ENCODE measurements at places on chromosomes 2 and 18.
A peak's percentile ranks its signal among the peaks of the same experiment; 100 is the strongest.

DNA sequence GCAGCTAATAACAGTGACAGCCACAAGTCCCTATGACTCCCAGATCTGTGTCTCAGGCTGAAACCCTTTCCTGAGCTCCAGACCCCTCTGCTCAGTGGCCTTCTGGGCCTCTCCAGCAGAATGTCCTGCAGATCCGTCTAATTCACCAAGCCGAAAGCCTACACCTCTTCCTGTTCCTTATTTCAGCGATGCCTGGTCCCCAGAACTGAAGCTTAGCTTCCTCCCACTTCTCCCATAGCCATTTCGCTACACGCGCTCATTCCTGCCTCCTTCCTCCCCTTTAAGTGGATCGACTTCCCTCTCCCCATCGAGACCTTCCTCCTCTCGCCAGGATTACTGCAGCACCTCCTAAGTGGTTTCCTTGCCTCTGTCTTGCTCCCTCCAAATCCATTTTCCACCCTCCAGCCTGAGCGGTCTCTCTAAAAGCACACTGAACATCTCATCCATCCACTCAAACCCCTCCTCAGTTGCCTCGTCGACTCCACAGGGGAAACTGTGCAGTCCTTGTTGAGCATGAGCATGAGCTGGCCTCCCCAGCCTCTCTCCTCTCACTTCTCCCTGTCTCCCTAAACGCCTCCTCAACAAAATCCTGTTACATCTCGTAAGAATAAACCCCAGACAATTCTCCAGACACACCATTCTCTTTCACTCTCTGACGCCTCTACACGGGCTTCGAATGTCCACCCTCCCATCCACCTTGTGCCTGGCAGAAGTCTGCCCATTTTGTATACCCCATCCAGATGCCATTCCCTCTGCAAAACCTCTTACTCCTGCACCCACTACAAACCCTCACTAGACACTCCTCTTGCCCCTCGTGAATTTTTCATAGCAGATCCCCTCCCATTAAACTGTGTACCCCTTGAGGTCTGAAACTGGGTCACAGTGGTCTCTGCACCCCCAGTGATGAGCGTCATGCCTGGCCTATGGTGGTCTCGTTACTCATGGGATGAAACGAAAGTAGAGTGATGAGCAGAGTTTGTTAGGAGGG, 232.6 kb downstream of the ATAD2B start:
- DNase-seq: no peak

GRCh38 chr2:176128982-176129796, at the start of gene HOXD8:
Gene HOXD8 (plus strand): TSS chr2:176129705. CDS start chr2:176130367, 662 bp downstream.
- no peak for DNase-seq

DNA sequence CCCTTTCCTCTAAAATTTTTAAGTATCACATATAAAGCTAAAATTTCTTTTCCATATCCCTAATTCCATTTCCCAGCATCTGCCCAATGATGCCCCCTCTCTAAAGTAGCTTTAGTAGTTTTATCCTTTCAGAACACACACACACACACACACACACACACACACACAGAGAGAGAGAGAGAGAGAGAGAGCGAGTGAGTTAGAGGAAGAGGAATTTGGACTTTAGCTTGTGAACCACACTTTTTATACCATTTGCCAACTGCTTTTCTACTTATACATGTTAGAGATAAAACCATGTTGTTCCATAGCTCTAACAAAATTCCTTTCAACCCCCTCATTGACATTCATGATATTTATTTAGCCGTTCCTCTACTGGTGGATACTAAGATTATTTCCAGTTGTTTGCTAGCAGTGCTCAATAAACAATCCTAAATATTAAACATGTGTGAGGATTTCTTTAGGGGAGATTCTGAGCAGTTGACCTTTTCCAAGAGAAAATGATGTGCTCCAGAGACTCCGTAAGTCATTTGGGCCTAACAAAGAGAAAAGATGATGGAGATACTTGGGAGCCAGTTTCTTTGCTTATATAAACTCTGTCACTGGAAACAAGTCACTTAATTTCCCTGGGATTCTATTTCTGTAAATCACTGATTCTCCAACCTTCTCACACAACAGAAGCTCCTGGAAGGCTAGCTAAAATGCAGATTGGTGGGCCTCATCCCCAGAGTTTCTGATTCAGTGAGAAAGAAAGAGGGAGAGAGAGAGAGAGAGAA, 229.7 kb upstream of the SP5 start:
- no peak for DNase-seq

DNA sequence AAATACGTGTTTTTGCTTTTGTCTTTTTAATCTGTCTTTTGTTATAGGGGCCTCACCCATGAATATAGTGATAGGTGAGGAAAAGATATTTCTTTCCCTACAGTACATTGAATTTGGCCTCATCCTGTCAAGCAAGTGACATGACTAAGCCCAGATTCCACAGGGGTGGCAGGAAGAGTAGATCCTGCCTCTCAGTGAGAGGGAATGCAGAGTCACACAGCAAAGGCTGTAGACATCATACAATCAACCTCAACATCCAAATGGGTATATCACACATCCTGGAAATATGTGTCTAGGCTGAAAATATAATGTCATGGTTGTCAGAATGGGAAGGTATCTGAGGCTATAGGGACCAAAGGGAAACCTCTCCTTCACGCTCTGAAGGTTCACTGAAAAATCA, 269.6 kb downstream of the CDH20 start:
- no peak for DNase-seq

GRCh38 chr2:78979380-78980151, 45.9 kb upstream of the REG3G start:
- DNase-seq: peak; percentile 12

DNA sequence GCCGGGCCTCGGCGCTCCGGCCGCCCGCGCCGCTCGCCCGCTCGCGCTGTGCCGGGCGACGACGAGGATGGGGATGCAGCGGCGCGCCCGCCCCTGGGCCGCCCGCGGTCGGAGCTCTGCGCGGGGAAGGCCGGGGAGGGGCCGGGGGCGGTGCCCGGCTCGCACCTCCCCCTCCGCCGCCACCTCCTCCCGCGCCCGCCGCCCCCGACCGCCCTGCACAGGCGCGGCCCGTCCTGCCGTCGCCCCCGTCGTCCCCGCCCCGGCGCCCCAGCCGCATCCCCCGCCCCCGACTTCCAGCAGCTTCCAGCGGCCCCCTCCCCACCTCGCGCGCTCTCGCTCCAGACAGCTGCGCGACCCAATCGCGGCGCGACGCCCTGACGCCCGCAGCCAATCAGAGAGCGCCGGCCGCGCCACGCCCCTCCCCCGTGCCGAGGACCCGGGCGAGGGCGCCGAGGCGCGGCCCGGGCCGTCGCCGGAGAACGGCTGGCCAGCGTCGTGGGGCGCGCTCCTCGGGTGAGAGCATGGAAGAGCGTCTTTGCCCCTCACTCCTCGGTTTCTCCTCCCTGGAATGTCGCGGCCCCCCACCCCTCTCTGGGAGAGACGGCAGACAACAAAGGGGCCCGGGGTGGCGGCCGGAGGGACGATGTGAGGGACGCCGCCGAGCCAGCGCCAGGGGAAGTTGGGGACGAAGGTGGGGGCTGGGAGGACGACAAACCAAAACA, at the start of gene MBOAT2:
TSS of gene MBOAT2 (minus strand) at position 69 of the 722 bp plus-strand sequence. CDS start 70 bp downstream, outside the sequence.
- DNase-seq: peak; percentile 72

- DNase-seq: no peak
Measured at GRCh38 chr2:237177052-237177451, 91.4 kb downstream of the COPS8 start.

- DNase-seq: no peak
Measured at GRCh38 chr2:106869512-106870275, 16.3 kb downstream of the ST6GAL2 start.

DNA sequence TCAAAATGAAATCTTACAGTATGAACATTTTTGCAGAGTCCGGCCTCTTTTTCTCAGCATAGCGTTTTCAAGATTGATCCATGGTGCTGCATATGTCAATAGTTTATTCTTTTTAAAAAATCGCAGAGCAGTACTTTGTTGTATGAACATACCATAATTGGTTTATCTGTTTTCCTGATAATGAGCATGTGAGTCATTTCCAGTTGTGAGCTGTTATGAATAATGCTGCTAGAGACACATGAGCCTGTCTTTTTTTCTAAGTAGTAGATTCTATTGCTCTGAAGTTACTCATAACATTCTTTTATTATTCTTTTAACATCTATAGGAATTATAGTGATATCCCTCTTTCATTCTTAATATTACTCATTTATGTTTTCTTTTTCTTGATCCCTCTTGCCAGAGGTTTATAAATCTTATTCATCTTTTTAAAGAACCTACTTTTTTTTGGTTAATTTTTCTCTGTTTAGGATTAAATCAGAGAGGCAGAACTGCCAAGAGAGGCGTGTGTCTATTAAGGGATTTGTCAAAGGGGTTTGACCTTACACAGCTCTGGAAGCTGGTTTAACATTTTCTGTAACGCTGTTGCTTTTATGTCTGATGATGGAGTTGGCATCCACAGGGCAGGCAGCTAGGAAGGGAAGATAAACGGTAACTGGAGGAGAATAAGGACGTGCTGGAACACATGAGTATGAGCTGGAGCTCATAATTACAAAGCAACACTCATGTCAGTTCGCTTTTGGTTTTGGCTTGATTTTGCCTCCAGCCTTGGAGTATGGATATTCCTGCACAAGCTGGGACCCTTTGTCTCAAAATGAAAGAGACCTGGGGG, 47.4 kb downstream of the MGAT5 start:
- no peak for DNase-seq

DNA sequence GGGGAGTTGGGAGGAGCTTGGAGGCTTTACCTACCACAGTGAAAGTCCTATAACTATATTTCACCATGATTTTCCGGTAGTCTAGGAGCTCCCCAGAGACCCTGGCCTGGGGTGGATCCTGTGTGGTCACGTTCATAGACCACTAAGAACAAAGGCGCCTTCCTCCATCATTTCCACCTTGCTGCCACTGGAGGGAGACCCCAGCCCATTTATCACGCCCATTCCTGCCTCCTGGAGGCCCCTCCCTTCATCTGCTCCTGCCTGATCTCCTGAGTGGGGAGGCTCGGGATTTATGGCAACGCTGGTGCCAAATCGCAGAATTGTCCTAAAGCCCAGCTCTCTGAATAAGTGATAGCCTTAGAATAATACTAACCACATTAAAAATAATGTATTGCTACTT, 507.6 kb upstream of the SPHKAP start:
- DNase-seq: no peak

DNA sequence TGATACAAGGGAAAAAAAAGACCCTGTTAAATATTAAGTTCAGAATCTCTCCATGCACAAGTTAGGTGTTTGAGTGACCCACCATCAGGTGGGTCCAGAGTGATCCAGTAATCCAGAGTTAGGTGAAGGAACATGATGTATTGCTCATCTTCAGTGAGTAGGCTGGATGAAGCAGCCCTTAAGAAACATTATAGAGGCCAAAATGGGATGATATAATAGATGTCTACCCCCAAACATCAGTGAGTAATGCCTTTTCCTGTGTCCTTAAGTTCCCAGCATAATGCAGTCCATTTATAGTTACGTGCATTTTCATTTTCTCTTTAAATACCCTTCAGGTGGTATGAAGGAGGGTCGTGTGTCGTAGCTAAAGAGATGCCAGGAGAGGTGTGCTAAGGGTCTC, 89.6 kb downstream of the MAP4K4 start:
- no peak for DNase-seq

- no peak for DNase-seq
Measured at GRCh38 chr2:210964141-210964764, 407.9 kb downstream of the CPS1 start.

DNA sequence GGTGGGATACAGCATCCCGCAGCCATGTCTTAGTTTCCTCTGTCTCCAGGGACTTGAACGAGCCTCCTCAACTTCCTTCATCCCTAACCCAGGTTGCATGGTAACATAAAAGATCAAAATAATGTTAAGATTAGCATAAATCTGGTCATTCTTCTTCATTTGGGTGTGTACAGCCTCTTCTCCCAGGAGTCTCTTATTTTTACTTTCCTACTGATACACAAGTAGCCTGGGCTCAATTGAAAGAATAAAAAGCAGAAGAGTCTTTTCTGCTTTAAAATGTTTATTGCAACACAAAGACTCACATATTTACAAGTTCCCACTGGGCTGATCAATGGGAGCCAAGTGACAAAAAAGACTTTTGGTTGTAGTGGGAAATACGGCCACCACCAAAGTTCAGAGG, 137.9 kb upstream of the PID1 start:
- DNase-seq: no peak

DNA sequence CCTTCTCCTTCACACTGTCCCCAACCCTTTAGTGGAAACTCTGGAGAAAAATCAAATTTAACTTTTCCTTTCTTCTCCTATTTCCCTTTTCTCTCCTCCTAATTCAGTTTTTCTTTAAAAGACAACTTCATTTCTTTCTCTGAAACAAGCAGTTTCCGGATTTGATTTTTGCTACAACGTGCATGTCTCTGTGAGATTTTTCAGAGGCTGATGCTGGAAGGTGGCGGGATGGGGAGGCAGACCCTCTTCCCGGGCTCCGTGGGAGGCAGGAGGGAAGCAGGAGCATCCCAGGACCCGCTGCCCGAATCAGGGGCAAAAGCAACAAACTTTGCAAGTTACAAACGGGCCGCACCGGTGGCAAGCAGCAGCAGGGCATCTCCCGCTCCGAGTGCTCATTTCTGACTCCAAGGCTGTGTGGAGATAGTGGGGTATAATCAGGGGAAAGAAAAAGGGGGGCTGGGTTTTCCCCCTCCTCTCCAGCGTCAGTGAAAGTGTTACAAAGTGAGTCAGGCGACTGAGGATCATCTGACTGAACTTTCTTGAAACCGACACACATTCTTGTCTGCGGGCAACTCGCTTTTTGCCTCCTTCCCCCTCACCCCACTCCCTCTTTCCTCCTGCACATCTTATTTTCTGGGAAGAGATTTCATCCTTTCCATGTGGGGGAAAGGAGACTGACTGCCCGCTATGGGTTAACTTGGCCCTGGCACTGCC, 6.4 kb downstream of the ZEB2 start:
- no peak for DNase-seq

Measured in NK-92 treated with Interleukin-12 subunit alpha and Interleukin-12 subunit beta, amount 100 ng/mL, for 24 hours (cell line).